ENCODE measurements at places on chromosomes 1 and 21. TPM values are rescaled to one million over a fixed set of nuclear protein-coding genes. Genes with fewer than 3 reads are reported as not detected.
A peak's percentile ranks its signal among the peaks of the same experiment; 100 is the strongest.

Gene RHEX
- 0.45 TPM for polyA plus RNA-seq

DNA sequence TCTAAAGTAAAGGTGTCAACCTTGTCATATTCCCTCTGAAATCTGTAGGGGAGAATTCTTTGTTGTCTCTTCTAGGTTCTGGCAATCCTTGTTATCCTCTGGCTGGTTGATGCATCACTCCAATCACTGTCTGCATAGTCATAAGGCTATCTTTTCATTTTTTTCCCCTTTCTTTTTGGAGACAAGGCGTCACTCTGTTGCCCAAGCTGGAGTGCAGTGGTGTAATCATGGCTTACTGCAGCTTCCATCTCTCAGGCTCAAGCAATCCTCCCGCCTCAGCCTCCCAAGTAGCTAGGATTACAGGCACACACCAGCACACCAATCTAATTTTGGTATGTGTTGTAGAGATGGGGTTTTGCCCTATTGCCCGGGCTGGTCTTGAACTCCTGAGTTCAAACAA lies 12.9 kb downstream of the DPYD start:
- no peaks in the 10 kb centered on the region for H3K36me3 ChIP-seq
- no peaks in the 10 kb centered on the region for H3K4me1 ChIP-seq
- no peak overlapping the region for H3K27ac ChIP-seq
- no peak for DNase-seq
- no peak overlapping the region for H3K4me3 ChIP-seq

DNA sequence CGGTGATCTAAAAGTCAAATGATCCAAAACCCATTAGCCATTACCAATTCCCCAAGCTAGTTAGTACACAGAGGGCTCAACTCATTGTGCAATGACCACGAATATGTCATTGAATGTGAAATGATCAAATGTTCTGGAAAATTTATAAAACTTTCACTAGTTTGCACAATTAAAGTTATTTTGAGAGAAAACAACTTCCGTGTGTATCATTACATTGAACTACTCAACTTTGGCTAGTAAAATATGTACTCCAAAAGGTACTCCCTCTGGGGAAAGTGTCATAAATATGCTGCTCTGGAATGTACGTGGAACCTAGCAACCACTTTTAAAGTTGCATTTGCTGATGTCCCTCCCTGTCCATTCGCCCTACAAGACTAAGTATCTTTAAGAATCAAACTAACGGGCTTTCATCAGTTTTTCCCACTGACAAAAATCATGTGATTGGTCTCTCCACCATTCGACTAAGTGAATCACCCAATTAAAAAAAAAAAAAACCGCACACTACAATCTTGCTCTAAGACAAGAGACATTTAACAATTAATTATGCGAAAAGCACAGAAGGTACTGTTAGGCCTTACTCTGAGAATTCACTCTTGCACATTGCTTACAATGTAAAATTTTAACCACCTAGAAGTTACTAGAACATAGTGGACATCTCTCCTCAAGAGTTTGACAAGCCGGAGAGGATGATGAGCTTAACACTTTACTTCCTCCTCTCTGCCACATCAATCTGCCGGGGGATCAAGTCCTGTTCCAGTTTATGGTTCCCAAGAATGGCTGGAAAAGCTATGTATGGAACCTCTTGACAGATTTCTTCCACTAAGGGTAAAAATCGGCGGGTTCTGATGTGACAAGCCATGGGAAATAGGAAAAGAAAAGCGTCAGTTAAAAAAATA lies 1.2 kb downstream of the ACBD3 start:
- no peak for DNase-seq
- peak overlapping the region; percentile 96 for H3K27ac ChIP-seq
- peaks cover 6% of the 10 kb centered on the region for H3K36me3 ChIP-seq
- H3K4me3 ChIP-seq = peak overlapping the region; percentile 71
- H3K4me1 ChIP-seq = peaks cover 47% of the 10 kb centered on the region
- no peaks in the 10 kb centered on the region for H3K27me3 ChIP-seq

DNA sequence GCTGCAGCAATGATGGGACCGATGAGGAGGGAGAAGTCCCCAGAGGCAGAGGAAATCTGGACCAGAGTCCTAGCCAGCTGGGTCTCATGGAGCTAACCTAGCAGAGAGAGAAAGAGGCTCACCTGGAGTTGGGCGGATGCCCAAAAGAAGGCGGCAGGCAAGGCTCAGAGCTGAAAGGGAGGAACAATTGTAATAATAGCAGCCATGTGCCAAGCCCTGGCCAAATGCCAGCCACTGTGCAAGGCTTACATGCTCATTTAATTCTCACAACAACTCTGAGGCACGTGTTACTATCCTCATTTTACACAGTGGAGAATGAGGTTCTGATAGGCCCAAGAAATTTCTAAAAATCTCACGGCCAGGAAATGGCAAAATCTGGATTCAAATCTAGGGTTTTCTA lies 50.0 kb upstream of the ZNF648 start:
- no peak for DNase-seq
- H3K4me3 ChIP-seq = no peak overlapping the region
- H3K36me3 ChIP-seq = no peaks in the 10 kb centered on the region
- peaks cover 7% of the 10 kb centered on the region for H3K27me3 ChIP-seq
- H3K4me1 ChIP-seq = no peaks in the 10 kb centered on the region

DNA sequence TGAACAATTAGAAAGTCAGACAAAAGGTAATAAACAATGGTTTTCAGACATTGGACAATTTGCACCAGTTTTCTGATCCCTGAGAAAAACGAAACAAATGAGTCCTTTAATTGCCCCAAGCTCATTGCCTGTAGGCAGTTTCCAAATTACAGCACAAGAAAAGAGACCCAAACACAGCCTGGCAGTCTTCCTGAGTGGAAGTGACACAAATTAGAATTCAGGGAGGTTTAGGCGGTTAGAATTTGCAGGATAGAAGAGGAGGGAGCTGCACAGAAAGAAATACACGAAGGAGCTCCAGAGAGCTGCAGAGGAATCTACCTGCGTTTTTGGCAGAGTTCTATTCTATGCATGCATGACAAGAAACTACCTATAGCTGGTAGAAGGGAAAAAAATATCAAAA lies 115.7 kb downstream of the PIGK start:
- H3K27me3 ChIP-seq = no peaks in the 10 kb centered on the region
- no peak overlapping the region for H3K27ac ChIP-seq
- no peaks in the 10 kb centered on the region for H3K36me3 ChIP-seq

- DNase-seq = no peak
These were observed 25.4 kb downstream of the EGLN1 start for GRCh38 chr1:231396643-231397042.

All from B cell (primary cell).